Neural progenitor cell (in vitro differentiated cells): ENCODE measurements at places on chromosomes 6 and 20. TPM values are rescaled to one million over a fixed set of nuclear protein-coding genes. Genes with fewer than 3 reads are reported as not detected.

DNA sequence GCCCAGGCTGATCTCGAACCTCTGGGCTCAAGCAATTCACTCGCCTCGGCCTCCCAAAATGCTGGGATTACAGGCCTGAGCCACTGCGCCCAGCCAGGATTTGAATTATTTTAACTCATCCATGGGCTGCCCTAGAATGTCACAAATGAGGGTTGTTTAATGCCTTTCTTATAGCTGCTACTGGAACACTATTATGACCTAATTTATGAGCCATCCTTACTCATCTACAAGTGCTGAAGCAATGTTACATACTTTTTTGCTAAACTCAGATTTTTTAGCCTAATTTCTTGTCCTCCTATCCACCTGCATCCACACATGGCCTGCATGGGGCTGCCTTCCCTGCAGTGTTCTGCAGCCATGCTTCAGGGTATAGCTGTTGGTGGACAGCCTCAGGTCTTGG lies 59.9 kb downstream of the RTN4IP1 start:
- no peak overlapping the region for H3K27ac ChIP-seq
- H3K4me1 ChIP-seq: no peaks in the 10 kb centered on the region
- no peaks in the 10 kb centered on the region for H3K27me3 ChIP-seq
- DNase-seq: no peak
- H3K4me3 ChIP-seq: no peak overlapping the region

DNA sequence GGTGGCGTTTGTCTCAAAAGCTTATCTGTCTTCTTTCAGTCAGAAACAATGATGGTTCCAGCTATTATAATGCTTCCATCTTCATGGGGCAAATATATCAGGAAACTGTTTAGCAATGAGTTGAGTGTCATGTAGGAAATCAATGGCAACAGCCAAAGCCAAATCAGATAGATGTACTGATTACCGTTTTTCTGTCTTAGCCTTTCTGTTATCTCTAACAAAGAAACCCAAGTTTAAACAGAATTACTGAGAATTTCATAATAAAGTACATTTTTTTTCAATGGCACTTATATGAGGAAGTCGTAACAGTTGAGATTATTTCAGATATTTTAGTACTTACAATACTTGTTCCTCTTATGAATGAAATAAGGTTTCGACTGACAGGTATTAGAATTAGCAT lies 1.2 kb downstream of the NOX3 start:
- H3K4me3 ChIP-seq: no peak overlapping the region
- no peak for DNase-seq
- H3K36me3 ChIP-seq: no peaks in the 10 kb centered on the region
- H3K4me1 ChIP-seq: peaks cover 28% of the 10 kb centered on the region

GRCh38 chr6:34679552-34680253 lies 16.9 kb downstream of the ILRUN start:
- H3K27me3 ChIP-seq: no peaks in the 10 kb centered on the region
- no peak overlapping the region for H3K27ac ChIP-seq
- H3K36me3 ChIP-seq: no peaks in the 10 kb centered on the region
- no peak for DNase-seq
- no peaks in the 10 kb centered on the region for H3K4me1 ChIP-seq

GRCh38 chr6:118284736-118285360 lies 263.2 kb upstream of the PLN start:
- H3K36me3 ChIP-seq: no peaks in the 10 kb centered on the region
- no peak for DNase-seq

DNA sequence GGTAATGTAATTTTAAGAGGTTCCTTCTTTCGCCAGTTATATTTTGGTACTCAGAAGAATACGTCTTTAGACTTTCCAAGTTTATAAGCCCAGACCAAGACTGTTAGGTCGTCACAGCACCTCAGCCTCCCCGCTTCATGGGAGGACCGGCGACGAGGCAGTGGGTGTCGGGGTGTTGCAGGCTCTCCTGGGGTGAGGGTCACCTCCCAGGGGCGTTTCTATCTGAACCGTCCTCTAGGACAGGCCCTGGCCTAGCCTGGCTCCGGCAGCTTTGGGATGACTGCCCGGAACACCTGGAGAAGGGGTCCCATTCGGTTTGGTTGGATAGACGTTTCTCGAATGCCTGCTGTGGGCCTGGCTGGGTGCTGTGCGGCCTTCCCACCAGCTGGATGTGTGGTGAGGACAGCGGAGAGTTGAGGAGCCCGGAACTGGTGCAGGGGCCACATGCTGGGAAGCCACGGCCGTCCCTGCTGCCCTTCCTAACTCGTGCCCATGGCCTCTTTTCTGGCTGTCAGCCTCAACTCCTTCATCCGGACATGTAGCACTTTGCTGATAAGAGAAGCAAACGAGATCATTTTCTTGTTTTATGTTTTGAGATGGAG lies 1.1 kb downstream of the OSBPL2 start:
- no peaks in the 10 kb centered on the region for H3K27me3 ChIP-seq
- H3K36me3 ChIP-seq: no peaks in the 10 kb centered on the region
- no peak for DNase-seq

GRCh38 chr6:2986722-2987221 lies 12.9 kb upstream of the NQO2 start:
- no peaks in the 10 kb centered on the region for H3K27me3 ChIP-seq
- no peak overlapping the region for H3K4me3 ChIP-seq
- DNase-seq: no peak
- H3K36me3 ChIP-seq: no peaks in the 10 kb centered on the region
- peaks cover 37% of the 10 kb centered on the region for H3K4me1 ChIP-seq

DNA sequence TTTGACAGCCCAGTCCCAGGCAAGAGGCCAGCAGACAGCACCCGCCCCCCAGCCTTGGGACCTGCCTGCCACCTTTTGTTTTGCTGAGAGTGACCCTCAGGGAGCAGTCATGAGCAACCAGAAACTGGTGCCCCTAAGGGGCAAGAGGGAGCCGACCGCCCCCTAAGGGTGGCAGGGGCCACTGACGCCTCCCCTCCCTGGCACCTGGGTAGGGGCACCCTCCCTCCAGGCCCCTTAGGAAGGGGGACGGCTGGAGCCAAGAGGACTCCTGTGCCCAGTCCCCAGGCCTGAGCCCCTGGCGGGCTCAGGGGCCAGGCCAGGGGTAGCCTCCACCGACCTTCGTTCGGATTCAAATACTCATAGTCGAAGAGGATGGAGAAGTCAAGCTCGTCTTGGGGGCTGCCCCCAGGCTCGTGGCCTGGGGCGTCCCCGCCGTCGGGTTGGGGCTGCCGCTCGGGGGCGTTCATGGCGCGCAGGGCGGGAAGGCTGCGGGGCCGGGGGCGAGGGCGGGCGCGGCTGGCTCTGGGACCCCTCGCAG lies 417 bp downstream of the NFATC2 start:
- peak overlapping the region; percentile 62 for H3K4me3 ChIP-seq
- H3K4me1 ChIP-seq: peaks cover 8% of the 10 kb centered on the region
- H3K27me3 ChIP-seq: peaks cover 71% of the 10 kb centered on the region
- H3K27ac ChIP-seq: no peak overlapping the region
- DNase-seq: peak; percentile 57
- H3K36me3 ChIP-seq: no peaks in the 10 kb centered on the region

- H3K27me3 ChIP-seq: peaks cover 36% of the 10 kb centered on the region
- no peaks in the 10 kb centered on the region for H3K36me3 ChIP-seq
- peak overlapping the region; percentile 63 for H3K4me3 ChIP-seq
- H3K4me1 ChIP-seq: peaks cover 19% of the 10 kb centered on the region
- no peak overlapping the region for H3K27ac ChIP-seq
- DNase-seq: peak; percentile 84
Observed at GRCh38 chr6:2970034-2970685, 1.2 kb downstream of the SERPINB6 start.

DNA sequence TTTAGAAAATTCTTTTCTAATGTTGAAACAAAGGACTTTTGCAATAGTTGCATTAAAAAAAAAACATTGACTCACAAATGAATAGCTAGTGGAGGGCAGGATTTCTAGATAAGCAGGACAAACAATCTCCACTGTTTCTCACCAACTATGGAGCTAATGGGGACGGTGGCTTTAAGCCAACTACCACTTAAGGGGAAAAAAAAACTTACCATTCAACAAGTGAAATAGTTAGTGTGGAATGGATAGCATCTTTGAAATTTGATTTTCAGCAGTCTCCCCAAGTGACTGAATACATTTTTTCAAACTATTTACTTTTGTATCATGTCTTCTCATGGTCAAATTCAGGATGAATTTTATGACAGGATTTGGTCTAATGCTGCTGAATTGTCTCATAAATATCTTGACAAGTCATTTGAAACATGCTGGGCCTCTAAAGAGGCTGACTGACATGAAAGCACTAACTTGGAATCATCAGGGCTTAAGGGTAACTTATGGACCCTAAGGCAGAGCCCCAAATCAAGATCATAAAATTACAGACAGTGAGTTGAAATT lies 100.5 kb downstream of the EYA4 start:
- no peak overlapping the region for H3K4me3 ChIP-seq
- no peaks in the 10 kb centered on the region for H3K36me3 ChIP-seq
- H3K4me1 ChIP-seq: peaks cover 6% of the 10 kb centered on the region
- no peaks in the 10 kb centered on the region for H3K27me3 ChIP-seq
- DNase-seq: no peak

GRCh38 chr6:106799031-106799894 lies 169.9 kb downstream of the QRSL1 start:
- peak; percentile 23 for DNase-seq
- H3K4me3 ChIP-seq: no peak overlapping the region
- H3K27me3 ChIP-seq: no peaks in the 10 kb centered on the region
- H3K36me3 ChIP-seq: no peaks in the 10 kb centered on the region
- H3K4me1 ChIP-seq: peaks cover 19% of the 10 kb centered on the region
- H3K27ac ChIP-seq: no peak overlapping the region

DNA sequence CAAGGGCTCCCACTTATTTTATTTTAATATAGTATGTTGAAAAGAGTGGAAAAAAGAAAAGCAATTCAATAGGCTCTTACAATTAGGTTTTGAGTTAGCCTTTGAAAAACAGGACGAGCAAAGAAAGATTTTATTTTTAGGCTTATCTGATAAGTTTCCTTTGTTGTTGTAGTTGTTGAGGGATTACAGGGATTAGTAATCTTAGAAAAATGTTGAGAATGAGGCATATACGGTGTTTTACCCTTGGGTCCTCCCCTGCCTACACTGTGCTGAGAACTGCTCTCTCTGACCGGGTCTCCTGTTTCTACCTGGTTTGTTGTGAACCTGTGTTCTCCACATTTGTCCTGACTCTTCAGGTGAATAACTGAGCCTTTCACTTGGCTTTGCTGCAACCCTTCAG lies 16.7 kb downstream of the TRAPPC3L start:
- H3K27ac ChIP-seq: no peak overlapping the region
- H3K27me3 ChIP-seq: no peaks in the 10 kb centered on the region
- no peaks in the 10 kb centered on the region for H3K36me3 ChIP-seq
- no peak overlapping the region for H3K4me3 ChIP-seq
- peaks cover 27% of the 10 kb centered on the region for H3K4me1 ChIP-seq

DNA sequence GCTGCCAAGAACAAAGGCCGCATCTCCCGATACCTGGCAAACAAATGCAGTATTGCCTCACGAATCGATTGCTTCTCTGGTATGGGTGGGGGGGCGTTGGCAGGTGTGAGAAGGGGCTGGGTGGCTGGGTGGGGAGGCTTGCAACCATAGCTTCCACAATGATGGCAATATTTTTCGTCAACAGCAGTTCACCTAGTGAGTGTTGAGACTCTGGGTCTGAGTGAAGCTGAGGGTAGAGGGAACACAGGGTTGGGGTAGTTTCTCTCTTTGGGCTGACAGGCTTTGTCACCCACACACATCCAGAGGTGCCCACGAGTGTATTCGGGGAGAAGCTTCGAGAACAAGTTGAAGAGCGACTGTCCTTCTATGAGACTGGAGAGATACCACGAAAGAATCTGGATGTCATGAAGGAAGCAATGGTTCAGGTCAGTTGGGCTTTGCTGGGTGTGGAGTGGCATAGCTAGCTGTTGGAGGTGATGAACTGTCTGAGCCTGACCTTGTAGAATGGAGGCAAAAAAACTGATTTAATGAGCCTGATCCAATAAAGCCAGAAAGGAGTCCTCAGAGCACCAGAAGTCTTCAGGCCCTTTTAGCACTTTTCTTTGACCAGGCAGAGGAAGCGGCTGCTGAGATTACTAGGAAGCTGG lies 4.2 kb downstream of the NOP56 start:
- no peaks in the 10 kb centered on the region for H3K27me3 ChIP-seq
- no peak overlapping the region for H3K27ac ChIP-seq
- H3K4me3 ChIP-seq: no peak overlapping the region
- no peaks in the 10 kb centered on the region for H3K36me3 ChIP-seq
- no peak for DNase-seq
- peaks cover 17% of the 10 kb centered on the region for H3K4me1 ChIP-seq

- no peak overlapping the region for H3K27ac ChIP-seq
- no peak for DNase-seq
- no peaks in the 10 kb centered on the region for H3K4me1 ChIP-seq
Observed at GRCh38 chr20:12717061-12717460, 291.7 kb upstream of the SPTLC3 start.

DNA sequence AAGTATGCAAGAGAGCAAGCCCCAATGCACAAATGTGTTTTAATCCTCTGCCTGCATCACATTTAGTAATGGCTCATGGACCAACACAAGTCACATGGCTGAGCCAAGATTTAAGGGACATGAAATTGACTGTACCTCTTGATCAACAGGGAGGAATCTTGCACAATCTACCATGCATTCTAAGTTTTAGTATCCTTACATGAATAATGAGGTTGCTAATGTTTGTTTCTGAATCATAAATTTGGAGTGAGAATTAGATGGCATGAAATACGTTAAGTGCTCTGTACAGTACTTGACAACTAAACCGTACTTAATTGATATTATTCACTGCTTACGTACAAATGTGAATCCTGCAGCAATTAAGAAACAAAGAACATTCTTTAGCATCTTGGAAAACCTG lies 553.8 kb upstream of the JAG1 start:
- H3K36me3 ChIP-seq: no peaks in the 10 kb centered on the region
- H3K27me3 ChIP-seq: no peaks in the 10 kb centered on the region
- H3K27ac ChIP-seq: no peak overlapping the region
- no peak for DNase-seq

DNA sequence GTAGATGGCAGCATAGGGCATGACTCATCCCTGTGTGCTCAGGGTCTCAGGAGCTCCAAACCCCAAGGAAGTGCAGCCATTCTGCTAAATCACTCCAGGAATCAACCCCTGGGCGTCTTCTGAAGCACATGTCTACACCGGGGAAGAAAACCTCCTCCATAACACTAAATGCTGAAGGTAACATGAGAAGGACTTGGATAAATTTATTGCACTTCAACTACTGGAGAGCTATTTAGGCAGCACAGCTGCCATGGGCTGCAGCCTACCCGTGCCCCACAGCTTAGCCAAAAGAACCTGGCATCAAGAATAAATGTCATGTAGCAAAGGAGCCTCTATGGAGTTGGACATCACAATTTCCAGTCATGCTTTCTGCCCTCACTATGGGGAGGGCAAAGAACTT lies 152.4 kb upstream of the PROKR2 start:
- no peaks in the 10 kb centered on the region for H3K4me1 ChIP-seq
- H3K4me3 ChIP-seq: no peak overlapping the region
- H3K27me3 ChIP-seq: no peaks in the 10 kb centered on the region
- H3K27ac ChIP-seq: no peak overlapping the region
- DNase-seq: no peak

The HM13 gene
- total RNA-seq: 46.2 and 81.5 TPM in 2 replicates

The CLDN20 gene
- not detected in 2 replicates for total RNA-seq

The RARS2 gene
- 39.0 and 53.6 TPM in 2 replicates for total RNA-seq

The PPP1R3G gene
- 0.15 and 0.36 TPM in 2 replicates for total RNA-seq

The CENPW gene
- 23.7 and 47.5 TPM in 2 replicates for total RNA-seq

The CDSN gene
- not detected in 2 replicates for total RNA-seq
